ENCODE measurements at places on chromosomes 1 and 21.

- no peak for DNase-seq
Measured at GRCh38 chr1:33443080-33443704, 12.3 kb upstream of the PHC2 start.

DNA sequence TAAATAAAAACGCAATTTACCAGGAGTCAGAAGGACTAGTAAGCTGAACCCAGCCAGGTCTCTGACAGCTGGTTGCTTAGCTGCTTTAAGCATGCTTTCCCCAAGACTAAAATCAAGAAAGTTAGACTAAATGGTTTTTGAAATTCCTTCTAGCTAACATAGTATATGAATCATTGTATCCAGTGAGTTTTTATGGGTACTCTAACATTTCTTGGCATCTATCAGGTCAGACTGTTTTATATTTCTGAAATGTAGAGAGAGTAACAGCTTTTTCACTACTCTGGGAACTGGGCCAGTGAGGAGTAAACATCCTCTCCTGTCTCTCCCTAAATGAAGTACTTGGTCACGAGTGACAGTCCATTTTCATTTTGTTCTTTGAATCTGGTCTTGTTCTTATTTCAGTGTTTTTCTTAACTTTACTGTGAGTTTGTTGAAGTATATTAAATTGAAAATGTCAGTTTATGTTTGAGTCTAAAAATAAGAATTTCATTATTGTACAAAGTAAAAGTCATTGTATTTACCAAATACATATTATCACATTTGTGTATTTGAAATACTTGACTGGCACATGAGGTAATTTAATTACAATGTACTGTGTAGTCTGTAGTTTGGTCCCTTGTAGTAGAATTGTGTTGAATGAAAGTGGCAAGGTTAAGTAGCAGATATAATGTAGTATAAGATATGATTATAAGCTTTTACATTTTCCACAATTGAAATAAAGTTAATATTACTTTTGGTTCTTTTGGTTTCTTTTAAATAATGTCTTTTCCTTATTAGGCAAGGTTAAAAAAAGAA lies 47.6 kb downstream of the PKN2 start:
- no peak for DNase-seq

- DNase-seq, result no peak
Measured at GRCh38 chr1:228034954-228035837, 28.4 kb downstream of the WNT3A start.

DNA sequence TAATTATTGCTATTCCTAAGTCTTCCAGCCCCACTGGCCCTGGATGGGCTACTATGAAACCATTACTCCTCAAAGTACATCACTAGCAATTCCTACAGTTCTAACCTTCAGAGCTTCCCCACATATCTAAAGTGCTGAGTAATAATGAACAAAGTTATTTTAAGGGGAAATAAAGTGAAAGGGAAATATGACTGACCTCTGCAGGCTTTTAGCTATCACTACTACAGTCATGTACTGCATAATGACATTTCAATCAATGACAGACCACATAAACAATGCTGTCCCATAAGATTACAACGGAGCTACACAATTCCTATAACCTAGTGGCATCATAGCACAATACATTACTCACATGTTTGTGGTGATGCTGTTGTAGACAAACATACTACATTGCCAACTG lies 32.5 kb upstream of the ASPM start:
- DNase-seq, result no peak

DNA sequence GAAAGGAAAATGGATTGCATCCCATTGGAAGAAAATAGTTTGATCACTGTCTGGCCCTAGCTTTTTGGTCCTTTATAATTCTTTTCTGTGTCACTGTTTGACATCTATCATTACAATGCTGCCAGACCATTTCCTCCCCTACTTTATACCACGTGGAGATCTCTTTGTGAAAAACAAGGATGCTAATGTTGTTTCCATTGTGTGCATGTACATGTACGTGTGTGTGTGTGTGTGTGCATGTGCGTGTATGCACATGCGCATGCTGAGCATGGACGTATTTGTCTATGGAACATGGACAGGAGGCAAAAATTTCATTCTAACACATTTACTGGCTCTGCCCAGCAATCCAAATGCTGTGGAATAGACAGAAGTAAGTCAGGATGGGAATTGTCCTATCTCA lies 153.1 kb upstream of the PLXNA2 start:
- no peak for DNase-seq

GRCh38 chr1:234916840-234917239 lies 211.8 kb downstream of the TOMM20 start:
- DNase-seq, result no peak

Data from CD4-positive, alpha-beta T cell treated with Interleukin-2 at 100 ng/mL for 4 hours (primary cell).